Substantia nigra (tissue), 51 donors: ENCODE measurements at places on chromosomes 13 and 19.

GRCh38 chr13:60620611-60621395 is 223.8 kb downstream of the TDRD3 start:
- no peak for DNase-seq

- DNase-seq = no peak
These were observed 102.3 kb downstream of the GPC6 start for GRCh38 chr13:93328943-93329342.

- DNase-seq = no peak
These were observed 132.9 kb downstream of the RAP2A start for GRCh38 chr13:97566907-97567306.

GRCh38 chr13:25247360-25247759 is 39.9 kb downstream of the MTMR6 start:
- no peak for DNase-seq

DNA sequence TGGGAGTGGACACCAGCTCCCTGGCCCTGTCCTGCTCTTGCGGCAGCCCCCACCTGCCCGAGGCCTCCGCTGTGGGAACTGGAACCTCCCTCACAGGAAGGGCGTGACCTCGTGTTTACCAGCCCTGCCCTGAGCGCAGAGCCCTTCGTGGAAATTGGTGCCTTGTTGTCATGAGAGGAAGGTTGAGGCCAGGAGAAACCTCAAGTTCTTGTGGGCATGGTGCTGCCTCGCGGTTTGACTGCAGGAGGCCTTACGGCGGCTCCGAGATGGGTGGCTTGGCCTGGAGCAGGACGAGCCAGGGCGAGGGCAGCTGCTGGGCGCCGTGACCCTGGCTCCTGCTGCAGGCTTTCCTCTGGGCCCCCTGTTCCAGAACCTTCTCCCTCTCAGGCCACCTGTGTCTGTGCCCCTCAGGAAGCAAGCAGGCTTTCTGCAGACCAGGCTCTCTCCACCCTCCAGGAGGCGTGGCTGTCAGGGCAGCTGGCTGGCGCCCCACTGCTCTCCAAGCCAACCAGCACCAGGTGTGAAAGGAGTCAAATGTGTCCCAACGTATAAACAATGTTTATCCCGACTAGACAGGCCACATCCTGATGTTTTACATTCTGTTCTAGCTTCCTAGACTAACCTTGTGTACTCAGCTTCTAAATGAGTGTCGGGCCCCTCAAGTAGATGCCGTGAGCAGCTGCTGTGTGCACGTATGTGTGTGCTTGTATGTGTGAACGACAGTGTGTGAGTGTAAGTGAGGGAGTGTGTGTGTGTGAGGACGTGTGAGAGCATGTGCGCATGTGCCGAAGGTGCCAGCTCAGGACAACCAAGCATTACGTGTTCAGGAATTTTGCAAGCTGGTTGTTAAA is 10.4 kb upstream of the RASA3 start:
- no peak for DNase-seq

GRCh38 chr13:109165417-109165904 is 536.0 kb downstream of the MYO16 start:
- DNase-seq = no peak

DNA sequence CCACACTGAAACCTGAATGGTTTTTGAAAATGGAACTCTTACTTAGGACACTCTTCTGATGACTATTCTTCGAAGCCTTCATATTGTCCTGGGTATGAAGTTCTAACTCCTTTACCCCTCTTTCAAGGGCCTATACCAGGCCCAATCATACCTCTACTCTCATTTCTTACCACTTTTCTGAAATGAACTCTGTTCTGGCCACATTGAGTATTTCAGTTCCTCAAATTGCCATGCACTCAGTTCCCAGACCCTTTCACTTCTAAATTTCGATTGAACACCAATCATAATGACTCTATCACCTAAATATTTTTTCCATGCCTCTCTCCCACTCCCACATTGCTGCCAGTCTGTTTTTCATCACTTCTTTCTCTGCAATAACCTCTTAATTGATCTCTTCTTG is 53.7 kb downstream of the LACC1 start:
- no peak for DNase-seq

- no peak for DNase-seq
These were observed 43.3 kb upstream of the PEPD start for GRCh38 chr19:33564836-33565338.

- DNase-seq = no peak
These were observed 22.0 kb upstream of the STOML3 start for GRCh38 chr13:39012608-39013007.
